ENCODE measurements at places on chromosomes 2 and 18. TPM values are rescaled to one million over a fixed set of nuclear protein-coding genes. Genes with fewer than 3 reads are reported as not detected.

DNA sequence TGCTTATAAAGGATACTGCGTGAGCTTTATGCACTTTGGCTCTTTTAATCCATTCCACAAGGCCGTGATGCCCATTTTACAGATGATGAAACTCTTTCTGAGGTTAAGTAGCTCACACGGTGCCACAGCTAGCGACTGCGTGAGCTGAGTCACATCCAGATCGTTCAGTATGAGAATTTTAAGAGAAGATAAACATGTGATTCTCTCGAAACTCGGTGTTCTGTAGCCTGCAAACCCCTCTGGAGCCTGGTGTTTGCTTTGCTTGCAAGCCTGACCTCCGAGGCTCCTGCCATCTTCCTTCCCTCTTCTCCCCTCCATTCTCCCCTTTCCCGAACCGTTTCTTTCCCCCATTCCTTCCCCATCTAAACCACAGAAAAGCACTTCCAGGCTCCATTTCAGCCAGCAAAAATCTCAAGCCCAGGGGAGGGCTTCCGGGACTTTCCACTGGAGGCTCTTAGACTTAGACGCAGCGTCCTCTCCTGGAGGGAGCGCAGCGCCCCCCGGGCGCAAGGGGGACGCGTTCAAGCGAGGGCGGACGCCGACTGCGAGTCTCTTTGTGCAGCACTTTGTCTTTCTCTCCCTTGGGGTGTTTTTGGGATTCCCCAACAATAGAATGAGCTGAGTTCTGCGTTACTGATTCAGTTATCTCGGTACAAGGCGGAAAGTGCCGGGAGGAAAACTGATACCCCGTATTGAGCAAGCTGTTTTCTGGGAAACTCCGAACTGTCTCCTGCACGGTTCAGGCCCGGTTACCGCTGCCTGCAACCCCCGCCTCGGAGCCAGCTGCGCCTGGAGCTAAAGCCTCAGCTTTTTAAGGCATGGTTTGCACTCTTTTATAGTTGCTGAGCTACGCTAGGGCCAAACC lies 38.0 kb downstream of the CYP1B1 start:
- DNase-seq, result no peak

Gene MAP3K19
- not detected for total RNA-seq

- no peak for DNase-seq
These were observed 567.5 kb downstream of the BCL11A start for GRCh38 chr2:59985923-59986322.

DNA sequence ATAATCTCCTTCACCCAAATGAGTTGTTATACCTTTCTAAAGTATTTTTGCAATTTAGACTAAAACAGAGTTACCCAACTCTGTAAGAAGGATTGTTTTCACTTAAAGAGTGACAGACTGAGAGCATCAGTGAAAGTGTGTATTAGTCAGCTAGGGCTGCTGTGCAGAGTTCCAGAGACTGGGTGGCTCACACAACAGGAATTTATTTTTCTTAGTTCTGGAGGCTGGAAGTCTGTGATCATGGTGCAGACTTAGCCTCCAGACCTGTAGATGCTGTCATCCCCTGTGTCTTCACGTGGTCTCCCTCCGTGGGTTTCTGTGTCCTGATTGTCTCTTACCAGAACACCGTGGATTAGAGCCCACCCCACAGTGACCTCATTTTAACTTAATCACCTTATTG lies 40.0 kb downstream of the BCL2L11 start:
- DNase-seq, result peak; percentile 82

Gene ACYP2
- total RNA-seq, result 4.7 TPM

DNA sequence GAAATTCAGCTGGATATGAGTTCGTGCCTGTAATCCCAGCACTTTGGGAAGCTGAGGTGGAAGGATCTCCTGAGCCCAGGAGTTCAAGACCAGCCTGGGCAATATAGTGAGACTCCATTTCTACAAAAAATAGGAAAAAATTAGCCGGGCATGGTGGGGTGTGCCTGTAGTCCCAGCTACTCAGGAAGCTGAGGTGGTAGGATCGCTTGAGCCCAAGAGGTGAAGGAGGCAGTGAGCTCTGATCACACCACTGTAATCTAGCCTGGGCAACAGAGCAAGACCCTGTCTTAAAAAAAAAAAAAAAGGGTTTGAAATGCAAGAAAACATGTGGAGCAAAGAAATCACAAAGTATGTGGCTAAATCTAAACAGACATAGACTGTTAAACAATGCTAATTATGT lies 9.8 kb downstream of the CGREF1 start:
- no peak for DNase-seq

DNA sequence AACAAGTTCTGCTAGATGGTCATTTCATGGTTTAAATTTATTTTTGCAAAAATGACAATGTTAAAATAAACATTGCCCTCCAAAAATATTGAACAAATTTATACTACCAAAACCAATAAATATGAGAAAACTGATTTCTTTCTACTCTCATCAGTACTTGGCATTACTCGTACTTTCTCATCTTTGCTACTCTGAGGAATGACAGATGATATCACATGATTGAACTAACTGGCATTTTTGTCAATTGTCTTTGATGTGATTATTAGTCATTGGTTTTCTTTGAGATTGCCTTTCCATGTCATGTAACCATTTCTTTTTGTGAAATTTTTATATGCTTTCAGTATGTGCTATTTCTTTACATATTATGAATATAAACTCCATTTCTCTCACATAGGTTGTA lies 167.0 kb upstream of the ITGA4 start:
- DNase-seq, result no peak

DNA sequence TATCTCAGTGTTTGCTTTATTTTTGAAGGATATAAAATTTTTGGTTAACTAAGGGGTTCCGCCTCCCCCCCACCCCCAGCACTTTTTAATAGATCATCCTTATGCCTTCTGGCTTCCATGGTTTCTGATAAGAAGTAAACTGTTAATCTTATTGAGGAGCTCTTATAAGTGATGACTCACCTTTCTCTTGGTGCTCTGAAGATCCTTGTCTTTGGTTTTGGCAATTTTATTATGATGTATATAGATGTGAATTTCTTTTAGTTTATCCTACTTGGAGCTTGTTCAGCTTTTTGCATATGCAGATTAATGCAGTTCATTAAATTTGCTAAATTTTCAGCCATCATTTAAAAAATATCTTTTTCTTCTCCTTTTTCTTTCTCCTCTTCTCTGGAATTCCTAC lies 91.7 kb upstream of the CTAGE1 start:
- no peak for DNase-seq

- no peak for DNase-seq
These were observed 174.7 kb downstream of the WDR7 start for GRCh38 chr18:56825878-56826277.

- DNase-seq, result no peak
These were observed 7.9 kb downstream of the MTERF4 start for GRCh38 chr2:241094172-241094571.

DNA sequence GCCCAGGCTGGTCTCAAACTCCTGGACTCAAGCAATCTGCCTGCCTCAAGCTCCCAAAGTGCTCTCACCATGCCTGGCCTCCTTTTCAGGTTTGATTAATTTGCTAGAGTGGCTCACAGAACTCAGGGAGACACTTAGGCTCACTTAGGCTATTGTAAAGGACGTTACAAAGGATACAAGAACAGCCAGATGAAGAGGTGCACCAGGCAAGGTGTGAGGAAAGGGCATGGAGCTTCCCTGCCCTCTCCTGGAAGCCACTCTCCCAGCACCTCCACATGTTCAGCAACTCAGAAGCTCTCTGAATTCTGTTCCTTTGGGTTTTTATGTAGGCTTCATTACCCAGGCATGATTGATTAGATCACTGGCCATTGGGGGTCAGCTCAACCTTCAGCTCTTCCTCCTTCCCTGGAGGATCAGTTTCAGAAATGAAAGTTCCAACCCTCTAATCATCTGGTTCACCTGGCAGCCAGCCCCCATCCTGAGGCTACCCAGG lies 78.7 kb upstream of the RGPD5 start:
- DNase-seq, result peak; percentile 54

Gene POTEC
- total RNA-seq, result not detected

DNA sequence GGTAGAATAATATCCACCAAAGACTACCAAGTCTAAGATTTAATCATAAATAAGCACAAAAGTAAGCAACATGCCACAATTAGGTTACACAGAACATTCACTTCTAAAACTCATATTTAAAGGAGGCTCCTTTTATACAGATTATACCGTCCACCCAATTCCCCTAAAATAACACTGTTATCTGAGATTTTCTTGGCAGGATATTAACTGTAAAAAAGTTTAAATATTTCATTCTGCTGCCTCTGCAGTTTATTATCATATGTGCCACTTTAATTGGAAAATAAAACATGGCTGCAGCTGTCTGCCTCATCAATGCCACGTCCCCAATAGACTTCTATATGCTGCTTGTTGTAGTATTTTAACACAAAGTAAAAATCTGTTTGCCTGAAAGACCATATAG lies 140.9 kb downstream of the DTNB start:
- no peak for DNase-seq
